Left ventricle myocardium superior (tissue), 1 donor: ENCODE measurements at places on chromosomes 7 and 10. TPM values are rescaled to one million over a fixed set of nuclear protein-coding genes. Genes with fewer than 3 reads are reported as not detected.
A peak's percentile ranks its signal among the peaks of the same experiment; 100 is the strongest.

DNA sequence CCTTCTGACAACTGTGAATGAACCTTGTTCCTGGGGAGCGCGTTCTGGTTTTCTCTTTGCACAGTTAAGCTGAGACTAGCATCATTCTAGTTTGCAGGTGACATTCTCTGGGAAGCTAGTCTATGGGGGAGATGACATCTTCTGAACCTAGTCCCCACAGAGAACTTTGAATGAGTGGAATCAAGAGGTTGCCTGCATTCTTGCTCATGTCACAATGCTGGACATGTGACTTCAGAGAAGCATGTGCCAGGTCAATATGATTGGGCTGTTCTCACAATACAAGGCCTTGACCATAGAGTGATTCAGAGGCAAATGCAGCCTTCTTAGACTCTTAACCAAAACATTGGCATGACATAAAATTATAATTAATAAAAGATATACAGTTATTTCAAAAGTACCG lies 22.1 kb downstream of the KLLN start:
- no peak for DNase-seq

DNA sequence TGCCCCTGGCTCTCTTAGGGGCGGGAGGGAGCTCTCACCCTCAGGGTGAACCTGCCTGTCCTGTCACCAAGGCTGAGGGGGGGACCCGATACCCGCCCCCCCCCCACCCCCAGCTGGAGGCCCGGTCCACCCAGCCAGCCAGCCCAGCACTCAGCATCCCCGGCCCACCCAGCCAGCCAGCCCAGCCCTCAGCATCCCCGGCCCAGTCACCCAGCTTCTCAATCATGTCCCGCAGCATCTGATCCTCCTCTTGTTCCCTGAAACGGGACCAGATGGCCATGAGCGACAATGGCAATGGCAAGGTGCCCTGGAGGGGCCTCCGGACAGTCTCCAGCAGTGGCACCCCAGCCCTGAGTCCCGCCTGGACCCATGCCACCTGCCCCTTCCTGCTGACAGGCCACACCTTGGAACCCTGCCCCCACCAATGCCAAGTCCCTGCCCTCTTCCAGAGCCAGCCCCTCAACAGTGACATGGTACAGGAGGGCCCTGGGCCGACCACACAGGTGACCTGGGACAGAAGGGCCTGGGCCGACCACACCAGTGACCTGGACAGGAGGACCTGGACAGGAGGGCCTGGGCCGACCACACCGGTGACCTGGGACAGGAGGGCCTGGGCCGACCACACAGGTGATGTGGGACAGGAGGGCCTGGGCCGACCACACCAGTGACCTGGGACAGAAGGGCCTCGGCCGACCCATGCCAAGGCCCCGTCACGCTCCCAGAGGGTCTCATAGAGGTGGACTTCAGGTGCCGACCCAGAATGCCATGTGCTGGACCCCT lies 24.2 kb downstream of the MICALL2 start:
- DNase-seq = peak; percentile 22

GRCh38 chr7:71229148-71229547 lies 97.2 kb downstream of the GALNT17 start:
- DNase-seq = no peak

DNA sequence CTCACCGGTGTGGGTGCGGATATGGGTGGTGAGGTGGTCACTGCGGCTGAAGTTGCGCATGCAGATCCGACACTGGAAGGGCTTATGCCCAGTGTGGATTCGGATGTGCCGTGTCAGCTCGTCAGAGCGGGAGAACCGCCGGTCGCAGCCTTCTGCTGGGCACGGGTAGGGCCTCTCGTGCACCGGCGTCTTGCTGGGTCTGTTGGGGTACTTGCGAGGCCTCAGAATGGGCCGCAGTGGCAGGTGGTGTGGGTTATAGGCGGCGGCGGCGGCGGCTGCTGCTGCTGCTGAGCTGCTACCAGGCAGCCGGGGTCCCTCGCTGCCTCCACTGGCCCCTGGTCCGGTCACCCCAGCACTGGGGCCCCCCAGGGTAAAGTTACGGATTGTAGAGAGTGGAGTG lies 2.7 kb downstream of the EGR2 start:
- no peak for DNase-seq

DNA sequence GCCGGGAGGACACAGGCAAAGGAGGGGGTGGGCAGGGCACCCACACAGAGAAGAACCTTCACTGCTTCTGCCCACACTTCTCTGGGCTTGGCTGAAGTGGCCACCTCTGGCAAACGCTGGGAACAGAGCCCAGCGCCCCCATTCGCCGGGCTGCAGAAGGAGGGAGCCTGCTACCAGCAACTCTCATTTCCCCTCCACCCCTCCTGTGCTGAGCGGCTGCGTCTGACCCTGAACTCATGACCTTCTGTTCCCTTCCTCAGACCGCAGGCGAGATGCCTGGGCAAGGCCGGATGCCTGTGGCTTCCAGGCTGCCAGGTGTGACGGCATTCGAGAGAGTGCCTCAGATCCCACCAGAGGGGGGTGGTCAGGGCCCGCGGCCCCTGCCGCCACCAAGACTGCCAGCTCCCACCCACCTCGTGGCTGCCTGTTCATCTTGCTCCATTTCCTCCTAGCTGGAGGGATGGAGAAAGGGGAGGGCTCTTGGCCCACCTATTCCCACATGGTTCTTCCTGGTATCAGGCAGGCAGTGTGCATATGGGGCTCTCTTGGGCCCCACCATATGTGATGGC lies 19.8 kb downstream of the DNAJB12 start:
- DNase-seq = peak; percentile 89

The AZGP1 gene
- 70.9 TPM for total RNA-seq

The BMPER gene
- total RNA-seq = 0.59 TPM

The UBE2D4 gene
- total RNA-seq = 42.0 TPM

The ADARB2 gene
- 0.22 TPM for total RNA-seq
